ENCODE measurements at places on chromosomes 3 and 15. TPM values are rescaled to one million over a fixed set of nuclear protein-coding genes. Genes with fewer than 3 reads are reported as not detected.

- no peak for DNase-seq
- H3K36me3 ChIP-seq, result no peaks in the 10 kb centered on the region
- no peaks in the 10 kb centered on the region for H3K4me1 ChIP-seq
- no peak overlapping the region for H3K4me3 ChIP-seq
- H3K27me3 ChIP-seq, result no peaks in the 10 kb centered on the region
These were observed 135.9 kb downstream of the TFDP2 start for GRCh38 chr3:142013326-142013980.

DNA sequence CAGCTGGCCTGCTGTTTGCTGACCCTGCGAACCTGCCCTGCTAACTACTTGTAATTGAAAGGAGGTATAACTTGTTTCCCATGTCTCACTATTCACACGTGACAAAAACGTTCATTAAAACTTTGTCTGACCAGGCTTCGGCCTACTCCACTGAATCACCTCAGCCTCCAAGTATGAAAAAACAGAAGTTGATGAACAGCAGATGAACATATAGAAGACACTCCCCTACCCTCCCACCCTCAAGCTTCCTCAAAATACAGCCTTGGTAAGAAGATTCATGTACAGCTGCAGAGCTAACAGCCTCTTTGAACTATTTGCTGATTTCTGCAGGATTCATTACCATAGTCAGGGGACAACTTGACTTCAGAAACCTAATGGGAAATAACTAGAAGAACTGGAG, 10.7 kb downstream of the RBM15B start:
- no peaks in the 10 kb centered on the region for H3K27me3 ChIP-seq
- no peak overlapping the region for H3K4me3 ChIP-seq
- H3K27ac ChIP-seq, result no peak overlapping the region
- peaks cover 5% of the 10 kb centered on the region for H3K36me3 ChIP-seq
- DNase-seq, result no peak
- peaks cover 9% of the 10 kb centered on the region for H3K4me1 ChIP-seq

- H3K27me3 ChIP-seq, result no peaks in the 10 kb centered on the region
- no peaks in the 10 kb centered on the region for H3K4me1 ChIP-seq
- no peak overlapping the region for H3K27ac ChIP-seq
- H3K36me3 ChIP-seq, result no peaks in the 10 kb centered on the region
- no peak for DNase-seq
These were observed 446.5 kb downstream of the EDEM1 start for GRCh38 chr3:5633960-5634359.

DNA sequence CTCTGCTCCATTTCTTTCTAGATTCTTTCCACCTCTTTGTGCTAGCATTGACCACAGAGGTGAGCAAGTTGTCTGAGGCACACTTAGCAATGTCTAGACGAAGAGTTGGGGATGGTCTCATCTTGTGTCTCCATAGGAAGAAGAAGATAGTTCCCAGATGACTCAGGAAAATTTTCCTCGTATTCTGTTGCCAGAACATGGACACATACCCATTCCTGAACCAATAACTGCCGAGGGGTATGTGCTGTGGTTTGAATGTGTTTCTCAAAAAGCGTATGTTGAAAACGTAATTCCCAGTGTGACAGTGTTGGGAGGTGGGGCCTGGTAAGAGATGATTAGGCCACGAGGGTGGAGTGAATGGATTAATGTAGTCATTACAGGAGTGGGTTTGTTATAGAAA, 107.5 kb upstream of the GALNT15 start:
- H3K27ac ChIP-seq, result no peak overlapping the region
- H3K27me3 ChIP-seq, result no peaks in the 10 kb centered on the region
- no peak overlapping the region for H3K4me3 ChIP-seq
- no peak for DNase-seq
- H3K36me3 ChIP-seq, result peaks cover 3% of the 10 kb centered on the region
- peaks cover 6% of the 10 kb centered on the region for H3K4me1 ChIP-seq

DNA sequence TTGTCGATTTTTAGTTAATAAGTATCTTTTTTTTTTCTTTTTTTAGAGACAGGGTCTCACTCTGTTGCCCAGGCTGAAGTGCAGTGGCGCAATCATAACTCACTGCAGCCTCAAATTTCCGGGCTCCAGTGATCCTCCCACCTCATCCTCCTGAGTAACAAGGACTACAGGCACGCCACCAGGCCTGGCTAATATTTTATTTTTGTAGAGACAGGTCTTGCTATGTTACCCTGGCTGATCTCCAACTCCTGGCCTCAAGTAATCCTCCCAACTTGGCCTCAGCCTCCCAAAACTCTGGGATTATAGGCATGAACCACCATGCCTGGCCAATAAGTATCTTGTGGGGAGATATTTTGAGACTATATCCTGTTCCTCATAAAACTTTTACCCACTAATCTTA, 29.4 kb upstream of the ARID3B start:
- DNase-seq, result no peak
- peaks cover 16% of the 10 kb centered on the region for H3K4me1 ChIP-seq
- no peak overlapping the region for H3K4me3 ChIP-seq
- H3K36me3 ChIP-seq, result no peaks in the 10 kb centered on the region
- no peaks in the 10 kb centered on the region for H3K27me3 ChIP-seq

GRCh38 chr3:54905920-54906319, 21.9 kb downstream of the LRTM1 start:
- no peaks in the 10 kb centered on the region for H3K27me3 ChIP-seq
- H3K27ac ChIP-seq, result no peak overlapping the region
- H3K4me1 ChIP-seq, result no peaks in the 10 kb centered on the region
- H3K4me3 ChIP-seq, result no peak overlapping the region

The GP9 gene
- total RNA-seq, result not detected

The SEMA7A gene
- total RNA-seq, result 46.7 TPM
